ENCODE measurements at places on chromosomes 2 and 18.

GRCh38 chr18:78855188-78855587, 124.4 kb upstream of the SALL3 start:
- no peak overlapping the region for H3K27ac ChIP-seq
- H3K36me3 ChIP-seq: no peaks in the 10 kb centered on the region
- no peak overlapping the region for H3K4me3 ChIP-seq
- DNase-seq: no peak
- H3K27me3 ChIP-seq: no peaks in the 10 kb centered on the region

GRCh38 chr2:46615986-46616485, 136.7 kb downstream of the TMEM247 start:
- peak overlapping the region; percentile 85 for H3K4me3 ChIP-seq
- peaks cover 24% of the 10 kb centered on the region for H3K36me3 ChIP-seq
- DNase-seq: peak; percentile 36

- no peaks in the 10 kb centered on the region for H3K27me3 ChIP-seq
- no peak overlapping the region for H3K27ac ChIP-seq
- H3K36me3 ChIP-seq: no peaks in the 10 kb centered on the region
- H3K4me3 ChIP-seq: no peak overlapping the region
Measured at GRCh38 chr2:133484784-133485183, 83.5 kb downstream of the NCKAP5 start.

- H3K4me1 ChIP-seq: peaks cover 9% of the 10 kb centered on the region
- H3K4me3 ChIP-seq: no peak overlapping the region
- H3K36me3 ChIP-seq: no peaks in the 10 kb centered on the region
- no peaks in the 10 kb centered on the region for H3K27me3 ChIP-seq
- no peak overlapping the region for H3K27ac ChIP-seq
Measured at GRCh38 chr2:64876137-64876647, 113.0 kb upstream of the SLC1A4 start.

DNA sequence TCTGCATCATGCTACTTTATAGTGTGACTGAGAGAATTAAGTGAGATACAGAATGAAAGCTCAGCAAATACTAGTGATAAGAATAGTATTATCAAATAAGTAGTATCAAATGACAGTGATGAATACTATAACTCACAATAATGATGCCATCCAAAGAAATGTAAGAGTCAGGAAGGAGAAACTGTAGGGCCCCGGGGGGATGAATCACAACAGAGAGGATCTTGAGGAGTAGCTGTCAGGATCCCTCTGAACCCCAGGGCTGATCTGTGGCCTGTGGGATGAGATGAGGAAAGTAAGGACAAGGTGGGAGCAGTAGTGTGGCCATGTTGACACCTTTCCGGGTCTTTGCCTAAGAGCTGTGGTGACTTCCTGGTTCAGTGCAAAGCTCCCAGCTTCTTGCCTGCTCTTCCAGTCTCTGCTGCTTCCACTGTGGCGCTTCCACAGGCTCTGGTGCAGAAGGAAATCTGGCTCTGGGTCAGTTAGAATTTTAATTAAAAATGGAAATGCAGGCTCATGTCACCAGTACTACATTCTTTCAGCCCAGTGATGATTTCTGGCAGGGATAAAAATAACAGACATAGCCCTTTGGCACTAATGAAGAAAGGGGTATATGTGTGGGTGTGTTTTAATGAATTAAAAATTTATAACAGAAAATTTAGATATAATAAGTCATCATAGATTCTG, 166.9 kb downstream of the MYO3B start:
- no peak overlapping the region for H3K4me3 ChIP-seq
- no peaks in the 10 kb centered on the region for H3K4me1 ChIP-seq
- no peaks in the 10 kb centered on the region for H3K36me3 ChIP-seq
- no peak for DNase-seq
- H3K27ac ChIP-seq: no peak overlapping the region
- no peaks in the 10 kb centered on the region for H3K27me3 ChIP-seq

DNA sequence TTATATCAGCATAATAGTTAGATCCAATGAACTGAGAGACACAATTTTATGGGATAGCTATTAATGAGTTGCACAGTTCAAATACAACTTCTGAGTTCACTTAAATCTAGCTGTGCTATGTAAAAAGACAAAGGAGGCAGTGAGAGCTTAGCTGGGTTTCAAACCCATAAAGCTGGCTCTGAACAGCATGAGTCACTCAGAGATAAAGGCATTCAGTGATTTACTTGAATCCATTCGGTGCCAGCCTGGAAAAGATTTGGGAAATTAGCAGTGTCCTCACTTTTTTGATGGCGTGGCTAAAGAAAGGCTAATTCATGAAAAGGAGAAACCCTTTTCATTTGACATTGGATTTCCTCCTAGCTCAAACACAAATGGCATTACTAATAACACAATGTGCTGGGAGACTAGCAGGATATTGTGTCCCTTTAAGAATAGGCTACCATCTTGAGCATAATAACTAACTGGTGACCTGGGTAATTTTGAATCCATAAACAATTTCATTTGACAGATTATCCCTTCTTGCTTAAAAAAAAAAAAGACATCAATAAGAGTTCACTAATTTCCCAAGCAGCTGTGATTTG, 98.4 kb upstream of the NEUROD1 start:
- no peak overlapping the region for H3K27ac ChIP-seq
- no peak for DNase-seq
- no peaks in the 10 kb centered on the region for H3K36me3 ChIP-seq

GRCh38 chr2:22375096-22375495, 1009.9 kb upstream of the KLHL29 start:
- no peaks in the 10 kb centered on the region for H3K27me3 ChIP-seq
- DNase-seq: no peak
- no peak overlapping the region for H3K4me3 ChIP-seq
- no peaks in the 10 kb centered on the region for H3K36me3 ChIP-seq
- no peak overlapping the region for H3K27ac ChIP-seq
- no peaks in the 10 kb centered on the region for H3K4me1 ChIP-seq

DNA sequence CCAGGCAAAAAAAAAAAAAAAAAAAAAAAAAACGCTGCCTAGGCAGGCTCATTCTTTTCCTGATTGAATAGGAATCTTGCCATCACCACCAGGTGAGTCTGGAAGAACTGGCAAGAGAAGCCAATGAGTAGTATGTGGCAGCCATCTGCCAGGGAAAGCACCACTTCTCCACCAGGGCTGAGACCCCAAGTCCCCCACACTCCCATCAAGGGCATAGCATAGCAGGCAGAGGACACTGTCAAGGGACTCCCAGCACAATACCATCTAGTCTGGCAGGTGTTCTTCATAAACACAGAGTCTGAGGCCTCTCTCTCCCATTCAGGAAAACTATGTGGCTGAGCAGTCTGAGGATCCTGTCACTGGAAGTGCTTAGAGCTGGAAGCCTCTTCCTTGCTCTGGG, 538.1 kb upstream of the DSEL start:
- H3K36me3 ChIP-seq: no peaks in the 10 kb centered on the region
- no peaks in the 10 kb centered on the region for H3K4me1 ChIP-seq
- H3K4me3 ChIP-seq: no peak overlapping the region
- DNase-seq: no peak

- H3K36me3 ChIP-seq: no peaks in the 10 kb centered on the region
- H3K27ac ChIP-seq: no peak overlapping the region
- H3K4me1 ChIP-seq: no peaks in the 10 kb centered on the region
- H3K27me3 ChIP-seq: no peaks in the 10 kb centered on the region
- no peak overlapping the region for H3K4me3 ChIP-seq
Measured at GRCh38 chr2:236946871-236947270, 138.8 kb upstream of the COPS8 start.

GRCh38 chr2:151670846-151671597, 63.3 kb downstream of the NEB start:
- no peaks in the 10 kb centered on the region for H3K36me3 ChIP-seq

- peaks cover 4% of the 10 kb centered on the region for H3K36me3 ChIP-seq
- H3K27ac ChIP-seq: no peak overlapping the region
- H3K27me3 ChIP-seq: no peaks in the 10 kb centered on the region
- peaks cover 26% of the 10 kb centered on the region for H3K4me1 ChIP-seq
Measured at GRCh38 chr2:231200805-231201474, 2.5 kb downstream of the ARMC9 start.

DNA sequence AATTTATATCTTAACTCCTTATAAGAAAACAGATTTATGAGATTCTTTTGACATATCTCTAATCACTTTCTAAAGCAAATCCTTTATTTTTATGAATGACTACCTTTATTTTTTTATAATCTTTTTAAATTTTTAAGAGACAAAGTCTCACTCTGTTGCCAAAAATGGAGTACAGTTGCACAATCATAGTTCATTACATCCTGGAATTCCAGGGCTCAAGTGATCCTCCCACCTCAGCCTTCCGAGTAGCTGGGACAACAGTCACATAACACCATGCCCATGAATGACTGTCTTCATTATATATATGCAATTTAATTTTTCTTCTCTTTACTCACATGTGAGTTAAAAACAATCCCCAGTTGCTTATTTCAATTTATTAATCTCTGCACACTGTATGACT, 21.7 kb downstream of the ACADL start:
- peaks cover 3% of the 10 kb centered on the region for H3K27me3 ChIP-seq
- no peaks in the 10 kb centered on the region for H3K4me1 ChIP-seq
- no peak for DNase-seq
- no peaks in the 10 kb centered on the region for H3K36me3 ChIP-seq
- no peak overlapping the region for H3K4me3 ChIP-seq
- H3K27ac ChIP-seq: no peak overlapping the region

DNA sequence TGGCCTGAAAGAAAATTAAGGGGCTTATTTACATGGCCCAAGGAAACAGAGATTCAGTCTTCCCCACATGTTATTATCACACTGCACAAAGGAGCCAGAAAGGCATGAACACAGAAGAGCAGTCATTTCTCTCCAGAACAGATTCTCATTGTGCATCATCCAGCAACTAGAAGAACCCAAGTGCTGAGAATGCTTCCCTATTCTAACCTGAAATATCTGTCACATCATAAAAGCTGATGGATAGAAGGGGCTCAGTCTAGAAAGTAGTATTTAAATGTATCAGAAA, 145.8 kb downstream of the TMEM163 start:
- no peak overlapping the region for H3K27ac ChIP-seq
- DNase-seq: no peak
- no peaks in the 10 kb centered on the region for H3K36me3 ChIP-seq

DNA sequence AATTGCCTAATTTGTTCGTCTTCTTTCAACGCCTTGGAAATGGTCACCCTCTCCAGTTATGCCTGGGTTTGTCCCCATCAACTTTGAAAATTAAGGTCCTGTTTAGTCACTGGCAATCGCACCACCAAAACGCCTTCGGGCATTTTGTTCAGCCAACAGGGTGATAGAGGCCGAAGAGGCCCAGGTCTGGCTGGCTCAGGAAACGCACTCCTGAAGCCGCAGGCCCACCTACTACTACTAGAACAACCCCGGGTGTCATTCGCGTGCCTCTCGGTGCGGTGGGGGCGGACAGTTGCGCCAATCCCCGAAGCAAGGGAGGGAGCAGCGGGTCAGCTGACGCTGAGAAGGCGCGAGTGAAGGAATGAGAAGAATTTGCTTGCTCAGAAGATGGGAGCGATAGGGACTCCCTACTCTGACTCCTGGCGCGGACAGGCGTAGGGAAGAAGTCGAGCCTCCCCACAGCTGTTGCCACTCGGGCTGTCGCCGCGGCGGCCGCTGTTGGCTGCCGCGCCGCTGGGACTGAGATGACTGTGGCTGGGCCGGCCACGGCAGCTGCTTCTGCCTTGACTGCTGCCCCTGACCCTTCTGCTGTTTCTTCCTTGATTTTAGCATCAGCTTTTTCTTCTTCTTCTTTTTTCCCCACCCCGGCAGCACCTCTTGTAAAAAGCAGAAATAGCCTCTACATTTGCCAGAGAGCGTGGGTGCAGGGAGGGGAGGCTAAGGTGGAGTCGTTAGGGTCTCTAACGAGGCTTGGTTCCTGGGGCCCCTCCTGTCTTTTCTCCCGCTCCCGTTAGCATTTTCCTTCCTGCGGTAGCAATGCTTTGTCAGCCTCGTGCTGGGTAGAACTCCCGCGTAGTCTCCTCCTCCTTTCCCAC, 387.6 kb downstream of the FIGN start:
- H3K27me3 ChIP-seq: no peaks in the 10 kb centered on the region
- H3K4me1 ChIP-seq: peaks cover 24% of the 10 kb centered on the region
- H3K36me3 ChIP-seq: no peaks in the 10 kb centered on the region
- peak; percentile 88 for DNase-seq
- H3K27ac ChIP-seq: peak overlapping the region; percentile 66

GRCh38 chr18:29596959-29597358, 1420.0 kb upstream of the CDH2 start:
- no peaks in the 10 kb centered on the region for H3K27me3 ChIP-seq
- H3K4me1 ChIP-seq: no peaks in the 10 kb centered on the region

DNA sequence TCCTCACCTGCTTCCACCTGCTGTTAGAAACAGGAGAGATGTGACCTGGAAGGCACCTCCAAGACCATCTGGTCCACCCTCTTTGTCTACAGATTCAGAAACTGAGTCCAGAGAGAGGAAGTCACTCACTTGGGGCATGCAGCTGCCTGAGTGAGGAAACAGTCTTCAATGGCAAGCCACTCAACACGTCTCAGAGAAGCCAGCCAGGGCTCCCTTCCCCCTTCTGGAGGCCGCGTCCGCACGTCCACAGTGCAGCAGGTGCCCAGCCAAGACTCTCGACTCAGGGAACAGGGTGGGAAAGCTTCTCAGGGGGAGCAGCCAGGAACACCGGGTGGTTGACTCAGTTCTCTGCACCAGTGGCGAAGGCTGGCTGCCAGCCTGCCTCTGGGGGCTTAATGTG, 201.7 kb downstream of the BCL11A start:
- no peaks in the 10 kb centered on the region for H3K4me1 ChIP-seq
- H3K36me3 ChIP-seq: no peaks in the 10 kb centered on the region
- no peak overlapping the region for H3K4me3 ChIP-seq
- H3K27me3 ChIP-seq: no peaks in the 10 kb centered on the region

DNA sequence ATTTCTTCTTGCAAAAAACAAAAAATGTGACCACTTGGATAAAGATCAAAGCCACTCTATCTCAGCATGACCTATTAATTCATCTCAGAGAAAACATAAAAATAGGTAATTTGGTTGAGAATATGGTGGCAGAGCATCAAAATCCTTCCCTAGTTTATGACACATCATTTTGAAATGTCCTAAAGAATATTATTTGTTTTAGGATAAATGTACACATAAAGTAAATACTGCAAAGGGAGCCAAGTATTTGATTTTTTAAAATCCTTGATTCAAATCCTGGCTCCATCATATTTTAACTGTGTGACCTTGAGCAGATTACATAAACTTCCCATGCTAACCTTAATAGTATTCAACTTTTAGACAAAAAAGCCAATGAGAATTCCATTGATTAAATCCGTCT, 206.6 kb downstream of the CDH2 start:
- DNase-seq: no peak

- H3K4me1 ChIP-seq: no peaks in the 10 kb centered on the region
- no peak overlapping the region for H3K4me3 ChIP-seq
- DNase-seq: peak; percentile 3
- no peak overlapping the region for H3K27ac ChIP-seq
- H3K36me3 ChIP-seq: no peaks in the 10 kb centered on the region
Measured at GRCh38 chr2:40814616-40815015, 362.7 kb upstream of the SLC8A1 start.

GRCh38 chr2:173747035-173747434, 218.1 kb downstream of the SP3 start:
- H3K4me3 ChIP-seq: no peak overlapping the region
- DNase-seq: no peak
- H3K36me3 ChIP-seq: no peaks in the 10 kb centered on the region
- no peaks in the 10 kb centered on the region for H3K4me1 ChIP-seq
- H3K27me3 ChIP-seq: peaks cover 3% of the 10 kb centered on the region

GRCh38 chr2:207390302-207391095, 139.3 kb upstream of the CREB1 start:
- H3K27ac ChIP-seq: no peak overlapping the region
- H3K36me3 ChIP-seq: no peaks in the 10 kb centered on the region
- no peaks in the 10 kb centered on the region for H3K27me3 ChIP-seq
- DNase-seq: no peak
- H3K4me3 ChIP-seq: no peak overlapping the region
- peaks cover 19% of the 10 kb centered on the region for H3K4me1 ChIP-seq

All from osteoblast (primary cell).